Dermis blood vessel endothelial cell (primary cell): ENCODE measurements at places on chromosomes 12 and 14.

GRCh38 chr14:102085948-102086708 is 716 bp downstream of the HSP90AA1 start:
- DNase-seq, result peak; percentile 71

GRCh38 chr14:32259368-32260013 is 56.4 kb upstream of the RNU6-8 start:
- peak; percentile 52 for DNase-seq

- no peak for DNase-seq
These were observed 2.9 kb downstream of the PRMT5 start for GRCh38 chr14:22926316-22926715.

GRCh38 chr12:50013361-50014147 is 11.7 kb downstream of the RACGAP1 start:
- no peak for DNase-seq

DNA sequence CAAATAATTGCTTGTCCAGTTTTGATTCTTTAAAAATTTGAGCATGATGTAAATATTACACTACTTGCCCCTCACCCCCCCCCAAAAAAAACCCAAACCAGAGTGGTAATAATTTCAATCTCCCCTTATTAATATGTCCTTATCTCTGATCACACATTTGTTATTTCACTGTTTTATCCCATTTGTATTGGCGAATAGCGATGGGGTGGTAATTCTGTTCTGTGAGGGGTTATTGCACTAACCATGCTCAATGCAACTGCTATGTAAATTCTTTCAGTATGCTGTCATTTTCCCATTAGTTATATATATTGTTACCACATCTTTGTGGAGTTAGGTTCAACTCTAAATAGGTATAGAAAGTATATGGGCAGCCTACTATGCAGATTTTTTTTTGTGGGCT is 1.1 kb downstream of the RIMKLB start:
- DNase-seq, result no peak

DNA sequence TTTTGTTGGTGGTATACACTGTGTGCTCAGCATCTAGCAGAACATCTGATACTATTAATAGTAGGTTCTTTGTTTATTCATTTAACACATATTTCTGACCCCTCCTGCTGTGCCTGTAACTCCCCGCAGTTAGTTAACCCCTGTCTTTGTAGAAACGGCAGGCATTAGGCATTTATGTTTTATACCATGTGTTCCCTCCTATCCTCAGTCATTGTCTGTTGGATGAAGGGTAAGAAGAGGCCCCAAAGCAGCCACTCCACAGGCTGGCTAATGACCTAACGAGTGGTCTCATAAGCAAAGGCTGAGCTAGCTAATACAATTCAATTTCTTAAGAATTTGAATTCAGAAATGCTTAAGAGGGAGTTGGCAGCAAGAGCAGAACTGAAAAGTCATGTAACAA is 170.8 kb downstream of the TMX1 start:
- no peak for DNase-seq

GRCh38 chr12:113844495-113845210 is 121.5 kb downstream of the RBM19 start:
- no peak for DNase-seq

DNA sequence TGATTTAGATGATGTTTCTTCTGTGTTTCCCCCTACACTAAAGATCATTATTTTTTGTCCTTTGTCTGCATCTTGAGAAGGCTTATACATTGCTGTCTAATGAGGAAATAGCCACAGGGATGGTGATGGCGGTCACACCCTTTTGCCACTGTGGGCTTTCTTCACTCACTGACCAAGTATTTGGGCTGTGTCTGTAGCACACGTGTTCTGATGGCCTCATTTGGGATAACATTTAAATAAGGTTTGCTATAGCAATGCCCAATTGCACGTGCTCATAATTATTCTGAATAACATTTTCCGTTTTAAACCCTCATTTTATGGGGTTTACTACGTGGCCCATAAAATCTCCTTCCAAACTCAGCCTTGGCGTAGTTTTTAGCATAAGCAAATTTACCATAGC is 230.3 kb upstream of the PRICKLE1 start:
- no peak for DNase-seq

DNA sequence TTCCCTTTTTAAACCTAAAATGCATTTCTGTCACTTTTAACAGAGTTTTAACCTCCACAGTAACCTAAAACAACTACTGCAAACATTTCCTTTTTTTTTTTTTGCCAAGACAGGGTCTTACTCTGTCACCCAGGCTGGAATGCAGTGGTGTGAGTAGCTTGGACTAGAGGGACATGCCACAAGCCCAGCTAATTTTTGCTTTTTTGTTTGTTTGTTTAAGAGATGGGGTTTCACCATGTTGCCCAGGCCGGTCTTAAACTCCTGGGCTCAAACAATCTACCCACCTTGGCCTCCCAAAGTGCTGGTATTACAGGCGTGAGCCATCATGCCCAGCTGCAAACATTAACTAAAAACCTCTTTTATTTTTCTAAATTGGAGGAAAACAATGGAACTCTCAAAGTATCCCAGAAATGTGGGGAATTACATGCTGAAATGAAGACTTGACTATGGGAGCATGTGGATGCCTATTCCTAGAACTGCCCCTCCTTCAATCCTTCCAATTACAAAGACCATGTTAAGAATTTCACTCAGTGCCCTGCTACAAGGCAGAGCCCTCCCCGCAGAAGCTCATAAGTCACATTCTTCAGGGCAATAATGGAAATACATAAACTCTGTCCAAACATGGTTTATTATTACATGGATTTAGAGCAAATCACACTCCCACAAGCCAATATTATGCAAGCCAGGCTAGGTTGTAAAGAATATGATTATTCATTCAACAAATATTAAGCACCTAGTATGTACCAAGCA is 66.9 kb downstream of the C12orf56 start:
- no peak for DNase-seq

GRCh38 chr12:68784015-68784414 is 24.0 kb upstream of the MDM2 start:
- no peak for DNase-seq

GRCh38 chr12:41684997-41685396 is 459.7 kb downstream of the GXYLT1 start:
- DNase-seq, result no peak

GRCh38 chr14:78359581-78359980 is 189.4 kb downstream of the NRXN3 start:
- DNase-seq, result no peak

- peak; percentile 70 for DNase-seq
These were observed 45.1 kb upstream of the PNMA1 start for GRCh38 chr14:73759183-73759713.

DNA sequence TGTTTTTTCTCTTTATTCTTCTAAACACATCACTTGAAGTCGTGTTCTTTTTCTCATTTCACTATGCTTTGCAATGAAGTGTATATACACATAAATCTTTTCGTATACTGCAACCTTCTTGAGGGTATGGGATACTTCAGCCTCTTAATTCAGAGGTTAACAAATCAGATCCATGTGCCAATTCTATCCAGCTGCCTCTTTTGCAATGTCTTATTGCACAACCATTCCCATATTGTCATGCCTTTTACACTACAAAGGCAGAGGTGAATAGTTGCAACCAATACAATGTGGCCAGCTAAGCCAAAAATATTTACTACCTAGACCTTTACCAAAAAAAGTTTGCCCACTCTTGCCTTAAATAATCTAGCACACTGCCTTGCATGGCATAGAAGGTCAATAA is 224.5 kb upstream of the FOXG1 start:
- no peak for DNase-seq

DNA sequence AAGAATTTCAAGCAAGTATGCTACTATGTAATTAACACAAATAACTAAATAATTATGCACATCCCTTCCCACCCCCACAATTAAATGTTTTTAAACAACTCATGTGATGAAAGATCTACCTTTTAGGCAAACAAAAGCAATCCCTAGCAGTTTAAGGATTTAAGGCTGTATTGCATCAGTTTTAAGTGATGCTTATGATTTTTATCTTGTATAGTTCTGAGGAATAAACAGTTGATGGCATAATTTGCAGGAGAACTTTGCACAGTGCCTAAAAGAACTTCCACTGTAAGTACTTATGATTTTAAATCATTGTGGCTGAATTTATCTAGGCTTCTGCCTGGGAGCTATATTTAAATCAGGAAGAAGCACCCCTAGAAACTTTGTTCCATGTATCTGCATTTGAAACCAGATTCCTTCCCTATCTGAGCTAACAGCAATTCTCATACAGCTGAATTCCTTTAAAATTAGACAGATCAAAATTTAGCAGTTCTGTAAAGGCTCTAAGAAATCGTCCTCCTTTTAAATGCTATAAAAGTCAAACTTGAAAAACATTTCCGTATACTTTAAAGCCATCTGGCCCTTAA is 388.6 kb downstream of the BCAT1 start:
- DNase-seq, result no peak

- DNase-seq, result no peak
These were observed 39.8 kb downstream of the PRIMA1 start for GRCh38 chr14:93748208-93749075.

DNA sequence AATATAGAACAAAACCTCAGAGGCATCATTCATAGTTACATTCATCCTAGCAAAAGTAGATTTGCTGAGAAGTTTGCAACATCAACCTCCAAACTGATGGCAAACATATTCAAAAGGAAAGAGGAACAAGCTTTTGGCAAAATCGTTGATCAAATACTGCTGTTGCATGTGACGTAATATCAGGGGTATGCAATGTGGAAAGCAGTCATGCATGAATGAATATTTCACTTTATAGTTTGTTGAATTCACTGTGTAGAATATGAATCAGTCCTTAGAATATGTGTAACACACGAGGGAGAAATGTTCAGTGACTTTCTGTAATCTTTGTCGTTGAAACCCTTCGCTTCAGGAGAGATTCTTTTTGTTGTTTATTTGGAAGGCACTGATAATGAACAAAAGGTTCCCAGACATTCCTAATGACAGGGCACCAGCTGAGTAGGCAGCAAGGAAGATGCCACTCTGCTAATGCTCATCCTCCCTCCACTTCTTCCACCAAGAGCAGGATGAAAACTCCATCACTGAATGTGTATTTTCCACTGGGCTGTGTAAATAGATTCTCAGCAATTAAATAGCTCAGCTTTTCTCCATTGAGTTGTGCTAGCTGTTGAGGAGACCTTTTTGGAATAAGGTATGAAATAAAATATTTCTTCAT is 126.1 kb downstream of the PELI2 start:
- no peak for DNase-seq

DNA sequence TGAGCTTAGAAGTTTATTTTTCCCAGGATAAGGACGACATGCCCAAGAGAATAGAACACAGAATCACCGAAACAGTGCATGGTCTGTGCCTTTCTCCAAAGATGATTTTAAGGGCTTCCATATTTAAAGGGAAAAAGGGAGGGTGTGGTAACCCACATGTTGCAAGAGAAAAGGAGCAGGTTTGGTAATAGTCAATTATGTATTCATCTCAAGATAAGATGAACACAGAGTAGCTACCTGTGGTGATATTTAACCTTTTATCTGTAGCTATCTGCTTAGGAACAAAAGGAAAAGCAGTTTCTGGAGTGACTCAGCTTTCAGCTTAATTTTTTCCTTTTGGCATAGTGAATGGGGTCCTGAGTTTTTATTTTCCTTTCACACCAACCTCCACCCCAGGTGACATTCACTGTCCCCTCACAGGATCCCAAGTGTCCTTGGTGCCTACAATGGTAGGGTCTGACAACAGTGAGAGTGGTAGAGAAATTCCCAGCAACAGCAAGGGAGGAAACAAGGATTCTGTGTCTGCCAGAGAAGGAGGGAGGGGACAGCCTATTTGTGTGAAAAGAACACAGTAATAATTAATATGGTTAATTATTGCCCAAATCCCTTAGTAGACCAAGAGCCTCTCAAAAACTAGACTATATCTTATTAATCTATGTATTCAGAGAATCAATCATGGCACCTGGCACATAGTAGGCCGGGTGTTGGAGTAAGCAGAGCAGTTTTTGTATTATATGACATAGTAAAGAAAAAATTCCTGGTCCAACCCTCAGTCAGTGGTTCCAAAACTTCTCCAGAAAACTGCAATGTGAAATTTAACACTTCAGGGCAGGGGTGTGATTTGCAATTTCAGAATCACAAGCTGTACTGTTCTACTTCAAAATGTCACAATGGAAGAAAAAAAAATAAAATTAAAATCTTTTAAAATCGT is 154.5 kb downstream of the PHLDA1 start:
- no peak for DNase-seq

DNA sequence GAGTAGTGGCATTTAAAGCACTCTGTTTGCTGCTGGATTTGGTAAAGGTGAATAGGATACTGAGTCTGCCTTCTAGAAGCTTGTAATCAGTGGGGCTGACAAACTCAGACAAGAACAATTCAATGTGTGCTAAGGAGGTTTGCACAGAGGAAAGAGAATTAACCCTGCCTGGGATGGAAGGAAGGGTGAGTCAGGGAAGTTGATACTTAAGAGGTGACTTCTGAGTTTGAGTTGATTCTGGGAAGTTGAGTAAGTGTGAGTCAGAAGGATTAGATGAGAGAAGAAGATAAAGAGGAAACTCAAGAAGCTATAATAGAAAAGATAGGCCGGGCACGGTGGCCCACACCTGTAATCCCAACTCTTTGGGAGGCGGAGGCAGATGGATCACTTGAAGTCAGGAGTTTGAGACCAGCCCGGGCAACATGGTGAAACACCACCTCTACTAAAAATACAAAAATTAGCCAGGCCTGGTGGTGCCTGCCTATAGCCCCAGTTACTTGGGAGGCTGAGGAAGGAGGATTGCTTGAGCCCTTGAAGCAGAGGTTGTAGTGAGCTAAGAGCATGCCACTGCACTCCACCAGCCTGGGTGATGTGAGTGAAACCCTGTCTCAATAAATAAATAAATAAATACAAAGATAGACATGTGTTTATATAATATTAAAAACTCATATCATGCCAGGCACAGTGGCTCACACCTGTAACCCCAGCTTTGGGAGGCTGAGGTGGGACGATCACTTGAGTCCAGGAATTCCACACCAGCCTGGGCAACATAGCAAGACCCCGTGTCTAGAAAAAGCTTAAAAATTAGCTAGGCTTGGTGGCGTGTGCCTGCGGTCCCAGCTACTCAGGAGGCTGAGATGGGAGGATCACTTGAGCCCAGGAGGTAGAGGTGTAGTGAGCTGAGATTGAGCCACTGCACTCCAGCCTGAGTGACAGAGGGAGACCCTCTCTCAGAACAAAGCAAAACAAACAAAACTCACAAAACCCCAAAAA is 126.8 kb upstream of the CPM start:
- DNase-seq, result peak; percentile 62

DNA sequence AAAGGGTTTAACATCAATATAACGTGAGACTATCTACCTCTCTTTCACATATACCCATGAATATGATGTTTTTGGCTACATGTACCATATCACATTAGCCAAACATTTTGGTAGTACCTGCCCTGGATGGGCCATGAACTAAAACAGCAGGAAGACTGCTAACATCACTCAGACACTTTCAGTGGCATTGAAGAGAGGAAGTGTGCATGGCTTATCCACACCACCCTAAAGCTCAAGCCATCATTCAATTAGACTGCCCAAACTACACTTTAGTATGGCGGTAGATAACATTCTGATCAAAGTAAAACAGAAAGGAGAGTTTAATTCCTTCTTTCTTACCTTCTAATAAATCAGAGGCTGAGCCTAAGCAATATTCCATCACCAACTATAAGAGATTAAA is 103.0 kb downstream of the PEBP1 start:
- DNase-seq, result no peak

- DNase-seq, result no peak
These were observed 208.6 kb downstream of the SLC2A13 start for GRCh38 chr12:39897315-39897714.

- DNase-seq, result peak; percentile 96
These were observed 32.2 kb downstream of the SH2B3 start for GRCh38 chr12:111437816-111438454.
